ENCODE measurements at places on chromosomes 7 and 10.

- DNase-seq, result no peak
These were observed 157.8 kb downstream of the FGFR2 start for GRCh38 chr10:121440461-121440860.

GRCh38 chr10:70085975-70086613 is 33.4 kb downstream of the MACROH2A2 start:
- DNase-seq, result no peak

DNA sequence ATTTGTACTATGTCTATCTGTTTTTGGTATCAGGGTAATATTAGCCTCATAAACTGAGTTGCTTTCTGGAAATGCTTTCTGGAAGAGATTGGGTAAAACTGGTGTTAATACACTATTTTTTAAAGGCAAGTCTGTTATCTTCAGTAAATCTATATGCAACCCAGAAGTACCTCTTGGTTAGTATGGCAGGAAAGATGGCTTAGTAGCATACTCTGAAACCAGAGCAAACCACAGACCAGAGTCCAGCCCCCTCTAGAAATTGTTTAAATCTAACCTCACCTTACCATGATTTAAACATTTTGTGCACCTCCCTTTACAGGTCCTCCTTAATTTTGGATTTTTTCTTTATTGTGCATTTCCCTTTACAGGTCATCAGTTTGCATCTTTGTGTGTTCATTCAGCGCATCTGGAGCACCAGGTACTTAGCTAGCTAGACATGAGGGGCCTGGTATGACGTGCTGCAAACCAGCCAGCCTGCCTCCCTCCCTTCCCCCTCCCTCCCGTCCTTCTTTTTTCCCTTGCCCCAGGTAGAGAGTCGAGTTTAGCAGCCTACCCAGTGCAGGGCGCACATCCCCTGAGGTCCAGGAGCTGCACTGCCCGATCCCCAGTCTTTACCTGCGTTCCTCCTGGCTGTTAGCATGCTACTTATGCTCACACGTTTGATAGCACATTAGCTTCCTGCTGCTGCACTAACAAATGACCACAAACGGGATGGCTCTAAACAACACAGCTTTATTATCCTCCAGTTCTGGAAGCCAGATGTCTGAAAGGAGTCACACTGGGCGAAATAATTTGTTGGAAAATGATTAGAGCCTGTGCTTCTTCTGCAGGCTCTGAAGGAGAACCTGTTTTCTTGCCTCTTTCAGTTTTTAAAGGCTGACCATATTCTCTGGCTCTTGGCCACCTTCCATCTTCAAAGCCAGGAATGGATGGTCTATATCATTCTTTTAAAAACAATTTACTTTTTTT is 299.9 kb upstream of the HABP2 start:
- no peak for DNase-seq

GRCh38 chr7:144796919-144797318 is 38.9 kb downstream of the TPK1 start:
- DNase-seq, result no peak

DNA sequence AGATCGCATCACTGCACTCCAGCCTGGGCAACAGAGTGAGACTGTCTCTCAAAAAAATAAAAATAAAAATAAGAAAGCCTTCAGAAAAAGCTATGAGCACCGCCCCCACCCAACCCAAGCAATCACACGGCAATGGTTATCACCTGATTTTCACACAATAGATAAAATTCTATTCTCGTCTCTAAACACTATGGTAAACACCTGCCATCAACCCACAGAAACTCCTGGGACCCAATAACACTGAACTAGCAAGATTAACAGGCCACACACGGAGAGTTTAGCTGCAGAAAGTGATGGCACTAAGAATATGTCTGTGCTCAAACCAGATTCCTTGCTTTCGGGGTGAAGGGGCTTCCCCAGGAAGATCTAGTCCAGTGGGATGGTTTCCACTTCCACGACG is 173.8 kb downstream of the DIP2C start:
- DNase-seq, result no peak

DNA sequence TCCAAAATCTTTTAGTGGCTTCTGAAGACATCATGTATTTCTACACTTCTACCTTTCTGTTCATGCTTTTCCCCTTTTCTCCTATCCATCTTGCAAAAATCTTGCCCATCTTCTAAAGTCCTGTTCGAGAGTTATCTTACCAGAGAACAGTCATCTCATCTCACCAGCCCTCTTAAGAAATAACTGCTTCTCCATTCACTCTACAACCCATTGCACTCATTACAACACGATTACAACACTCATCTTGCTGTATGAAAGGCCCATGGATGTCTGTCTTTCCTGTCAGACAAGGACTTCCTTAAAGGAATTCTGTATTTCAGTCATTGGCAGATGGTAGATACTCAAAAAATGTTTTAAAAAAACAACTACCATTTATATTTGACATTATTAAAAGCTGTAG is 30.8 kb downstream of the ZNF438 start:
- no peak for DNase-seq

DNA sequence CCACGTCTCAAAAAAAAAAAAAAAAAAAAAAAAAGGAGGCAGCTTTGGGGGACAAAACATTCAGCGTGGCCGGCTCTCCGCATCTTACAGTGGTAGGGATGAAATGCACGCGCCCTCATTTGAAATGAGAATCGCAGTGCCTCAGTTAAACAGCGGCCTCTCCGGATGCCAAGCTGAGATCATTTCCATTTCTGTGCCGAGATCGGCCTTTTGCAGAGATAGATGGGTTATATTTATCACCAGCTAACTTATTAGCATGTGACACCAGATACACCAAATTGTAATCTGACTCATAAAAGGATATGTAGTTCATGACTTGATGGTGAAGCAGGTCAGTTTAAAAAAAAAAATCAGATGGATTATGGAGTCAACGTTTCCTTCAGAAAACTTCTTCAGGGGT is 138.7 kb downstream of the CUX1 start:
- DNase-seq, result no peak
